A549 (cell line): ENCODE measurements at places on chromosomes 1 and 21. TPM values are rescaled to one million over a fixed set of nuclear protein-coding genes. Genes with fewer than 3 reads are reported as not detected.

DNA sequence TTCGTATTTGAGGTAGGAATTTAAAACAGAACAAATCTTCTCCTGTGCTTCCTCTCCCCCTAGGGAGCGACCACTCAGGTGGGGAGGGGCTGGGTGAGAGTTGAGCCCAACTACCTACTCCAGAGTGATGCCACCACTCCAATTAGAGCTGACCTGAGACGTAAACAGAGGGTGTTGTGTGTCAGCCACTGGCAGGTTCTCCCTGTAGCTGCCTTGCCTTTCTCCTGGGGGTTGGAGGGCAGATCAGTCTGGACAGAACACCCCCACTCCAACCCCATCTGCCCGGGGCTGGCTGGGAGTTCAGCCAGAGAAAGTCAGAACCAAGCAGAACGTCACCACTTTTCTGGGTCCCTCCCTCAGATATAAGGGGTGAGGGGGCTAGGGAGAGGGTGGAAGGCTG is 2.0 kb downstream of the HPDL start:
- DNase-seq = no peak

TNFRSF9 gene
- polyA plus RNA-seq = 0.75 to 1.8 TPM (median 1.0 TPM) in 3 replicates

MEX3A gene
- polyA plus RNA-seq = 3.3 to 4.9 TPM (median 4.4 TPM) in 3 replicates

DNA sequence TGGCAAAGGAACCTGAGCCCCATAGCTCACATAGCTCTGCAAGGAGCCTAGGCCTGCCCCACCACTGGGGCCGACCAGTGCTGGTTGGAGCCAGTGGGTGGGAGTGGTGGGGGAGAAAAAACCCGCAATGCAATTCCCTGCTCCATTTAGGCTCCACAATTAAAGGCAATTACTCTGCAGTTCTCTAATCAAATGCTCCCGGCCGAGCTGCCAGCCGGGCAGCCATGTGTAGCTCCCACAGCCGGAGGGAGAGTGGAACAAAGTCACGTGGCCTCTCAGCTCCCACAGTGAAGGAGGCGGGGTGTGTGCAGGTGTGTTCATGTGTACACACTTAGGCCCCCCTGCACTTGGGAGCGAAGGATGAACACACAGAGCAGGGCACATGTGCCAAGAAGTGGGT is 81.6 kb downstream of the KIRREL1 start:
- no peak for DNase-seq

GRCh38 chr1:26225033-26225831 is 8.8 kb upstream of the CEP85 start:
- DNase-seq = no peak

GRCh38 chr21:45529785-45530422 is 12.3 kb downstream of the SLC19A1 start:
- no peak for DNase-seq

GRCh38 chr1:15808955-15809354 is 1.5 kb upstream of the UQCRHL start:
- DNase-seq = no peak

DNA sequence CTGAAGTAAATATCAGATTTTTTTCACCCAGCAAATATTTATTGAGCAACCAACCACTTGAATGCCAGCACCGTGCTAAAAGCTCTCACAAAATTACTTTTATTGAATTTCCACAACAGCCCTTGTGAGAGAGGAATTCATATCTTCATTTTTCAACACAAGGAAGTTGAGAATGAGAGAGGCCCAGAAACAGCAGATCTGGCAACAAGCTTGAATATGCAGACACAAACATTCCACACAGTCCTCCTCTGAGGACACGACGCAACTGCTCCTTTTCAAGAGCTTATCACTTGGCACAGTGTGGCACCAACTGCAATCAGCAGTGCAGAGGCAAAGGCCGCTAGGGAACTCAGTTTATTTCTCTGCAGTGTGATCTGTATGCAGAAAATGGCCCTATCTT is 32.2 kb upstream of the IFNAR2 start:
- no peak for DNase-seq

INKA2 gene
- polyA plus RNA-seq = 1.3 to 2.1 TPM (median 1.8 TPM) in 3 replicates

AADACL3 gene
- polyA plus RNA-seq = not detected in 3 replicates

- DNase-seq = no peak
Observed at GRCh38 chr1:97570691-97571090, 350.1 kb downstream of the DPYD start.

GRCh38 chr21:44793592-44794374 is 7.8 kb downstream of the UBE2G2 start:
- no peak for DNase-seq

LPGAT1 gene
- polyA plus RNA-seq = 27.7 to 32.3 TPM (median 30.1 TPM) in 3 replicates

LDLRAD1 gene
- polyA plus RNA-seq = not detected in 3 replicates

DNA sequence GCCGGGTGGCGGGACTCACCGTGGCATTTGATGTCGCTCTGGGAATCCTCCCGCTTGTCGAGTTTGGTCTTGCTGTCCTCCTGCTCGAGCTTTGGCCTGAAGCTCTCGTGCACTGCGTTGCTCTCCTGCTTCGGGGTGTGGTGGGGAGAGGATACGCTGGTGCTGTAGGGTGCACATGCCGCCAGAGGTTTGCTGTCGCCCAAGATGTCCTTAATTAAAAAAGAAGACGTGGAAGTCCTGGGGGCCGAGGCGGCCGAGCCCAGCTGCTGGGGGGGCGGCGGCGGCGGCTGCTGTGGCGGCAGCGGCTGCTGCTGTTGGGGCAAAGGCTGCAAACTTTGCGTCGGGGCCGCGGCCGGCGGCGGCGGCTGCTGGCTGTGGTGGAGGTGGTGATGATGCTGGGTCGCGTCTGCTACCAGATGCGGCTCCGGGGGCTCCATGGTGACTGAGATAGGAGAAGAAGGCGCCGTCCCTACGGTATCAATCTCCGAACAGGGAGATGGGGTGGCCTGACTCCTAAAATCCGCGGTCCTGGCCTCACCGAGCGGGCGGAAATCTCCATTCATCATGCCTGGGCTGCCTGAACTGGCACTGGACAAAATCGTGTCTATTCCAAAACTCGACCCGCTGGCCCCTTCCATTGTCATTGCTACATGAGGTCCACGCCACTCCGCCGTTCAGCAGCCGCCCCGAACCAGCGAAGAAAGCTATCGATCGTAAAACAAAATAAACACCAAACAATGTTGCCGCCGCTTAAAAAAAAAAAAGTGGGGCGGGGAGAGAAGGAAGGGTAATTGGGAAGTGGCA is at the start of gene BARHL2:
Gene BARHL2, minus strand, starts transcription at position 751 of the 804 bp plus-strand sequence. Its CDS starts 107 bp downstream, at position 644.
- no peak for DNase-seq

DNA sequence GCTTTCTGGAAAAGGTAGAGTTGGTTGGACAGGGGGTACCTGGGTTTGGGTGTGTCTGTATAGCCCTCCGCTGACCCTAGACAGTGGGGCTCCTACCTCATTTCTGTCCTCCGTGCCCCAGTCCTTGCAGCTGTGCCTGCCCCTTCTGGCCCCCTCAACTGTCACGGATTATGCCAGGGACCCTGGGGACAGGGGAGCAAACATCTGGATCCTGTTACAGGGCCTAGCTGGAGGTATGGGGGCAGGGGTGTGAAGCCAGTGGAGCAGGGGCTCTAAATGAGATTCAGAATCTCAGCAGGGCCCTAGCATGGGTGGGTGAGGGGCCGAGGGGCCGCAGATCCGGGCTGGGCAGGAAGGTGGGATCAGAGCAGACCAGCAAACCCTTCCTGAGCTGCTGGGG is 81.0 kb downstream of the TAS1R2 start:
- no peak for DNase-seq

GRCh38 chr21:26935977-26936376 is 30.9 kb downstream of the ADAMTS5 start:
- no peak for DNase-seq

- no peak for DNase-seq
Observed at GRCh38 chr1:98672189-98672588, 10.7 kb downstream of the SNX7 start.

ZSWIM5 gene
- polyA plus RNA-seq = 0.39 to 0.52 TPM (median 0.49 TPM) in 3 replicates

DNA sequence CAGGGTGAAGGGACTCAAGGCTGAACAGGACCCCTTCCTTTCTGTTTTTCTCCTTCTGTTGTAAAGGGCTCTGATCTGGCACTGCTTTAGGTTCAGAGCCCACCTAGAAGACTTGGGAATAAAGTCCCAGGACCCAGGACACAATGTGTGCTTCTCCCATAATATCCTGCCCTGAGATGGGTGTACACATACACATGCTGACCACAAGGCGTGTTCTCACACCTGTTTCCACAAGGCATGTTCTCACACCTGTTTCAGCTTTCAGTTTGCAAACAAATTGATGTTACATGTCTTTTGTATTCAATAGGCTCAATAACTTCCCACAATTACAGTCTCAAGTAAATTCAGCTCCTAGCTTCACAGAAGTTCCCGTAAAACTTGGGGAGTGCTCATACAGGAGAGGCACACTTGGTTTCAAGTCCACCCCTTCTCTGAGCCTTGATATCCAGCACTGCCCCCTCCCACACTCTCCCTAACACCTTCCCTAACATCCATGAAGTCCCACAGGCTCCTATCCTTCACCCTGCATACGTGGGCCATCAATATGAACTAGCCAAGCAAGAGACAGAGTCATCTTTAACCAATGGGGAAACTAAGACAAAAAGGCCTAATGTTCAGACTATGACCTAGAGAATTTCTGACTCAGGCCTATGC is 41.7 kb downstream of the ERI3 start:
- no peak for DNase-seq
